ENCODE measurements at places on chromosomes 11 and 22.

DNA sequence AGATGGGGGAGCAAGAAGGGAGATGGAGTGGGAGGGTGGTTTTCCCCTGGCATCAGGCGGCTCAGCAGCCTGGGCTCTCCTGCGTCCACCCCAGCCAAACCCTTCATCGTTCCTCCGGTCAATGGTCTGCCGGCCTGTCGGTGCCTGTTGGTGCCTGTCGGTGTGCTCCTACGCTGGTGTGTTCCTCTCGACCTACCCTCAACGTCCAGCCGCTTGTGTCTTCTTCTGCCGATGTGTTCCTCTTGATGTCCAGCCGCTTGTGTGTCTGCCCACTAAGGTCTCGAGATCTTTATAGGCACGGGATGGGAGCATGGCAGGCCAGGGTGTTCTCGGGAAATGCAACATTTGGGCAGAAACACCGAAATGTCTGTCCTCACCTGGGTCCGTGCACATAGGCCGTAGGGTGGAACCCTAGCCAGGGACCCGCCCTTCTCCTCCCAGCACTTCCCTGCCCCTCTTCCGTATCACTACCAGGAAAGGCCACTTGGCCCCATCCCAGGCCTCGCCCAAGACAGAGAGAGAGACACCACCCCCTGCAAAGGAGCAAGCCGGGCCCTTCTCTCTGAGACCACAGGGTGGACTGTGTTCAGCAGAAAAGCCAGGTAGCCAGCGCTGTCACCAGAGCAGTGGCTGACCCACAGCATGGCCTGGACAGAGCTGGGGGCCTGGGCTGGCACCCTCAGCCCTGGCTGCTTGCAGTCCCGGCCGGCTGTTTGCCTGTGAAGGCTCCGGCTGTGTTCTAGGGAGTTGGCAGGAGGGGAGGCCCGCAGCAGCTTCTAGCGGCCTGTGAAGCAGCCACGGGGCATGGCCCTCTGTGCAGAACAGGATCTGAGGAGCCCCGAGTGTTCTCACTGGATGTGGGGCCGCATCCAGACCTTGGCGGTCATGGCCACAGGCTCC lies 61.6 kb upstream of the KCNQ1OT1 start:
- DNase-seq, result no peak

- no peak for DNase-seq
Measured at GRCh38 chr11:62457478-62457877, 38.6 kb downstream of the SCGB1A1 start.

DNA sequence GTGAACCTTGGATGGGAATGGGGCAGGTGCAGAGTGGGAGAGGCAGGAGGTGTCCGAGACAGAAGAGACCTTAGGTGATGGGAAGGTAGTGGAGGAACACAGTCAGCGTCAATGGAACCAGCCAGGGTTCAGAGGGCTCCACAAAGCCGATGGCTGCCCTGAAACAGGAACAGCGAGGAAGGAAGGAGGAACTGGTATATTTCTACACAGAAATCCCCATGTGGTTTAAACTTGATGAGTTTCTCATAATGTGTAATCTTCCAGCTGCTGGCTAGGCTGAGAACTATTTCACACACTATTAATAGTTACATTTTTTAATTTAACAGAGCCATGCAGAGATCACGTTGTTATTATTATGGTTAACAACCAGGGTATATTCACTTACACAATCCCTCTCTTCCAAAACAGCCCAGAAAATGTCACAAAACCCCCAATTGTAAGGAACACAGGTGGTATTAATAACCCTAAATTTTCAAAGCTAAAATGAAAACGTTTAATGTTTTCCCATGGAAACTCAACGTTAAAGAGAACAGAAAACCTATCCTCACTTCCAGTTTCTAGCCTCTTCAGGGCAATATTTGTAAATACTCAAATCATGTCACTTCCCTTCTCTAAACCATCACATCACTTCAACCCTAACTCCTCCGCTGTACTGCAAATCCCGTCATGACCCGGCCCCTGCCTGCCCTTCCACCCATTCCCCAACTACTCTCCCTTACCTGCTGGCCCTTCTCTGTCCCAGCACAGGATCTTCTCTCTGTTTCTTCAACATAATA lies 74.5 kb upstream of the ARFGAP3 start:
- no peak for DNase-seq

DNA sequence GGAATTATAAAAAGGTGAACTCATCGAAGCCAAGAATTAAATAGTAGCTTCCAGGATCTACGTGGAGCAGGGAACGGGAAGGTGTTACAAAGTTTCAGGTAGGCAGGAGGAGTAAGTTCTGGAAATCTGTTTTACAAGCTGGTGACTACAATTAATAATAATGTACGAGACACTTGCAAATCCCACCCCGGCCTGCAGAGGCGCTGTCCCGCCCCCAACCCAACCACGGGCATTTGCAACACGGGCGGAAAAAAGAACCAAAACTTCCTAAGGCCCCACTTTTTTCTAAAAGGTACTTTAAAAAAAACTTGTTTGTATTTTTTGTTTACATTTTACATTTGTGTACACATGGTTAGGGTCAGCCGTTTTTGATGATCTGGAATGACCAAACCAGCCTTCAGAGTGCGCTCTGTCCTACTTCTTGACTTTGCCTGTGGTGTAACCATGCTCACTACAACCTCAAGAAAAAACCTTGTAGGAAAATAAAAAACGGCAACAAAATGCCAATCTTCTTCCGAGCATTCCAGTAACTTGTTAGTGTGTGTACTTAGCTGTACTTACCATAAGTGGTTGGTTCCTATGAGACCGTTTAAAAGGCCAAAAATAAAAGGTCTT lies 449.6 kb upstream of the B3GAT1 start:
- no peak for DNase-seq

DNA sequence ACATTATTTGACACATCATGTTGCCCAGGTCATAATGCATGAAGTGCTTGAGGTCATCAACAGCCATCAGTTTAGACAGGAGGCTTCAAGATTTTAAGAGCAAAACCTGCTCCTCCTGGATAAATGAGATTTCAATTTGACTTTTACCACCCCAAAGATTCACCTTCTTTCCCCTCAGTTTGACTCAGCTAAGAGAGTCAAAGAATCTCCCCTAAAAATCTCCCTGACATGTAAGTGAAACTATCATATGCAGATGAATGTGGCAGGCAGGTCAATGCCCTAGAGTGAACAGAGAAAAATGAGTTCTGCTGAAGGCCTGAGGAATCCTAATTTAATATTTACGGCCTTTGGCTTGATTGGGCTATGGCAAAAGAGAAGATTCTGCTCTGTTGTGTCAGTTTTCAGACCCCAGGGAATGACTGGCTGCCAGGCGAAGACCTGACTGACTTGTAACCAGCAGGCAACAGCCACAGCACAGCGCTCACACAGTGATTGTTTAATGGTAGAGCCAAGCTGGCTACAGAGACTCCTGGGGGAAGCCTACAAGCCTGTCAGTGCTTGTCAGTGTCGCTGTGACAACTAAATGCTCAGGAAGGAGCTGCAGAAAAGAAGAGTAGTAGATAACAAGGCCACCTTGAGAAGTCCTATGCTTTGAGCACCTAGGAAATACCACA lies 491.2 kb upstream of the LRRC4C start:
- DNase-seq, result no peak

DNA sequence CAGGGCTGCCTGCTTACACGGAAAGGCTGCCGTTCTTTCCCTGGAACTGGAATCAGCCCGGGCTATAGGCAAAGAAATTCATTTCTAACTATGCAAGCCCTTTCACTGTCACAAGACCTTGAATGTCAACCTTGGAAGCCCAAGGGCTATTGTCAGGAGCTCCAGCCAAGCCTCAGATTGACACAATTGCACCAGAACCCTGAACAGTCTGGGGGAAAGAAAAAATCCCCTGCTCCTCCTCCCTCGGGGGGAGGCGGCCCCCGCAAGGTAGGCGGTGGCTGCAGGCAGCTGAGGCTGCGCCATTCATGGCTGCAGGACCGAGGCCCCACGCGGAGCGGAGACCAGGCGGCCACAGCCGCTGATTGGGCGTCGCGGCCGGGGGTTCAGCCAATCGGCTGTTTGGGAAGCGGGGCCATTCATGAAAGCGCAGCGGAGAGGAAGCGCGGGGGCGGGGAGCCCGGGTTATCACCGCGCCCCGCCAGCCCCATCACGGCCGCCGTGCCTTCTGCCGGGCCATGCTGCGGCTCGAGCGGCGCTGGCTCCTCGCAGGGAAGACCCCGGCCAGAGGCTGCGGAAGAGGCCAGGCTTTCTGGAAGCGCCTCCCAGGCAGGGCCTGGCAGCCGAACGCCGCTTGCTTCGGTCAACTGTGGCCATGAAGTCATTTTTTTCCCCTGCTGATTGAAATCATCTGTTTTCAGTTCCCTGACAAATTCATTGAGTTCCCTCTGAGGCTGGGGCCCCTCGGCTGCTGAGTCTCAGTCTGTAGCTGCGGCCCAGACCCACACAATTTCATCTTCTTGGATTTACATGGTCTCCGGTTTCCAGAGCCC lies 38.1 kb upstream of the LINC01488 start:
- peak; percentile 98 for DNase-seq

DNA sequence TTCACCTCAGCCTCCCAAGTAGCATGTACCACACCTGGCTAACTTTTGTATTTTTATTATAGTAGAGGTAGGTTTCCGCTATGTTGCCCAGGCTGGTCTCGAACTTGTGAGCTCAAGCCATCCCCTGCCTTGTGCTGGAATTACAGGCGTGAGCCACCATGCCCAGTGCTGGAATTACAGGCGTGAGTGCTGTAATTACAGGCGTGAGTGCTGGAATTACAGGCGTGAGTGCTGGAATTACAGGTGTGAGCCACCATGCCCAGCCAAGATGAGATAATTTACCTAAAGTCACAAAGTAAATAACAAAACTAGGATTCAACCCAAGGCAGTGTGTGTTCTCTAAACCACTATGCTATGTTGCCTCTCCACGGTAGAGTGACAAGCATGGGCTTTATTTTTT lies 3.6 kb upstream of the UBXN1 start:
- DNase-seq, result no peak

DNA sequence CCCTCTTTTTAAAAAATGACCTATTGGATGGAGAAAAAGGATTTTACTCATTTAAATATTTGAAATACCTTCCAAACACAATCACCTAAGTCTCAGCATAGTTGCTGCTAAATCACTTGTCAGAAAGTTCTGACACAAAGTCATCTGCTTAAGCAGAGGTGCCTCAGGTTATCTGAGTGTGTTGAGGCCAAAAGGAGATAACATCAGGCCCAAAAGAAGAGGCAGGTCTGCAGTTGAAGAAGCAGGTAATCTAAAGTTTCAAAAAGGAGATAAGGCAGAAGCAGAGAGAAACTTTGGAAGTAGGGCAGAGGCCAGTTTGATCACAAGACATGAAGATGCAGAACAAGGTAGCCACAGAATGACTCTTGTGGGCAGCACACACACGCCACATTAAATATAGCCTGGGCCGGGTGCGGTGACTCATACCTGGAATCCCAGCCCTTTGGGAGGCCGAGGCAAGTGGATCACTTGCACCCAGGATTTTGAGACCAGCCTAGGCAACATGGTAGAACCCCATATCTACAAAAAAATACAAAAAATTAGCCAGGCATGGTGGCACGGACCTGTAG lies 175.7 kb upstream of the API5 start:
- DNase-seq, result no peak

DNA sequence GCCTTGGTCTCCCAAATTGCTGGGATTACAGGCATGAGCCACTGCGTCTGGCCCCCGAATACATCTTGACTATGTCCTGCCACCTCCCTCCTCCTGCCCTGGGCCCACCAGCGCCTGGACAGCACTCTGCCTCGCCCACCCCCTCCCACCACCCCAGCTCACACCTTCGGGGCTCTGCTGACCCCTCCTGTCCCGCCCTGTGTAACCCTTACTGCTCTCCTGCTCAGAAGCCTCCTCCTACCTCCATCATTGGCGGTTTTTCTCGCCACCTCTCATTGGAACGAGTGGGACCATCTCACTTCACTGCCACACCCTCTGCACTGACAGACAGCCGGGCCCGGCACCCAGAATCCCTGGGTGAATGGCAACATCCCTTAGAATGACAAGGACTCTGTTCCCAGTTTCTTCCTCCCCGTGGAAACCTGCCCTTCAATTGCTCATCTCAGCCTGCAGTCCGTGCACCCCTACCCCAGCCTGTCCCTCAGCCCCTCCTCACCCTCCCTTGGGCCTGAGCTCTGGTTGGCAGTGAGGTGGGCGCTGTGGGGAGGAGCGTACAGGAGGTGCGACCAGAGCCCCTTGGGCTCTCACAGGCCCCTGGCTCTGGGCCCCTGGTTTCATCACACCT lies 32.2 kb downstream of the LRRC74B start:
- DNase-seq, result no peak

GRCh38 chr11:13316528-13316961 lies 39.0 kb downstream of the BMAL1 start:
- peak; percentile 62 for DNase-seq

DNA sequence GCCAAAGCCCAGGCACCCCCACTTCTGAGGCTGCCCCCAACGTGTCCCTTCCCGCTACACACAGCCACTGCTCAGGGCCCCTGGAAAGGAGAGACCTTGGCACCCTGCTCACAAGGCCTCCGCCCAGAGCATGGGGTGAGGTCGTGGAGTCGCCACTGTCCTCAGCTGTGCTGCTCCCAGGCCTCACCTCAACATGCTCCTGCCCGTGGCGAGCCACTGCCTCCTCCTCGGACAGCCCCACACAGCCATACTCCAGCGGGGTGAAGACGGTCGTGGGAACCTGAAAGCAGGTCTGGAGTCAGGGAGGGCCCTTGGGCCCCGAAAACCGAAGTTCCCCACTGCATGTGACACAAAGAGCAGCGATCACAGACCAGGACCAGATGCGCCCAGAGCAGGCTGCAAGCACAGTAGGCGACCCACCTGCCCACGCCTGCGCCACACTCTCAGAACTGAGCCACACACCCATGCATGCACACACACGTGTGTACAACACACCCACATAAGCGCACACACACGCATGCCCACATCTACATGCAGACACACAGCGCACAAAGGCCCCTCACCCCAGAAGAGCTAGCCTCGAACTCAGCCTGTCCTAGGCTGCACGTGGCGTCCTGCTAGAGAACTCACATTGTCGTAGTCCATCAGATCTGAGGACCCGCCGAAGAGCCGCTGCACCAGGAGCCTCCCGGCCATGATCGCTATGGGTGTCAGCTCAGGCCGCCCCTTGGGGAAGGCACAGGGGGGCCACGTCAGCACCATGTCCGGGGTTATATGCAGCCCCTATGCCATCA lies 25.5 kb upstream of the GNB1L start:
- DNase-seq, result no peak

GRCh38 chr11:122179961-122180834 lies 64.2 kb upstream of the BLID start:
- DNase-seq, result peak; percentile 34

All from hepatic stellate cell (primary cell).